CD4-positive, alpha-beta T cell treated with Interleukin-1 beta for 1 hour (primary cell): ENCODE measurements at places on chromosomes 2 and 18.

DNA sequence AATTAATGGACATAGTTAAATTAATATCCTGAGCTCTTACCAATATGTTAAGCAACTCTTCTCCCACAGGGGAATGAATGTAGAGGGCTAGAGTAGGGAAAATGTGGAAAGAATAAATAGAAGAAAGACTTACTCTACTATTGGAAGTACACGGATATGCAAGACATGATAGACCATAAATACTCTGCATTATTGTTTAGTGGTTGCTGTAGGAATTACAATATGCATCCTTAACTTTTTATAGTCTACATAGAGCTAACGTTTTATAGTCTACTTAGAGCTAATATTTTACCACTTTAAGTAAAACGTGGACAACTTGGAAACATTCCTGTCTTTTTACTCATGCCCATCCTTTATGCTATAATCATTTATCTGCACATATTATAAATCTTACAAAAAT lies 163.8 kb upstream of the GALNT5 start:
- DNase-seq, result no peak

GRCh38 chr2:48112911-48113680 lies 206.8 kb upstream of the FBXO11 start:
- no peak for DNase-seq

- no peak for DNase-seq
Observed at GRCh38 chr2:217517402-217517801, 485.4 kb downstream of the TNS1 start.

- no peak for DNase-seq
Observed at GRCh38 chr2:12705230-12705629, 11.5 kb upstream of the TRIB2 start.

- DNase-seq, result no peak
Observed at GRCh38 chr2:159042115-159042850, 73.8 kb downstream of the TANC1 start.

DNA sequence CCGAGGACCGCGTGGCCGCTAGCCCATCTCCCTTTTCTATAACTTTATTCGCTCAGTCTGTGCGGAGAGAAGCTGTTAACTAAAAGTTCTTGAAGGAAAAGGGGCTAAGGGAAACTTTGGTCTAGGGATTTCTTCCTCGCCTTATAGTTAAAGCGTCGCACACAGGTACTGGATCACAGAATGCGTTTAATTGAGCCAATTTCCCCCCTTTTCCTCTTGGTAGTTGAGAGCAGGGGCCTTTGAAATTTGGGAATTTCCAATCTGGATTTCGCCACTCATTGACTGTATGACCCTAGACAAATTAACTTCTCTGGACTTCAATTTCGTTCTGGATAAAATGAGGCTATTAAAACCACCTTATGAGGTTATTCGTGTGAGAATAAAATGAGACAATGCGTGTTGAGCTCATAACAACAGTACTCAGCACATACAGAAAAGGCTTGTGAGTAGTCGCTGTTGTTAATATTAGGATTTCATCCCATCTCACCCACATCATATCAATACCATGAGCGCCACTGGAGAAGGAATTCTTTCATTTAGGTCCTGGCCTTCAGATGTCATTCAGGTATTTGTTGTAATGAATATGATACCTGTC lies 763 bp upstream of the OLA1 start:
- no peak for DNase-seq
